HCEC 1CT (cell line): ENCODE measurements at places on chromosomes 2 and 18.

DNA sequence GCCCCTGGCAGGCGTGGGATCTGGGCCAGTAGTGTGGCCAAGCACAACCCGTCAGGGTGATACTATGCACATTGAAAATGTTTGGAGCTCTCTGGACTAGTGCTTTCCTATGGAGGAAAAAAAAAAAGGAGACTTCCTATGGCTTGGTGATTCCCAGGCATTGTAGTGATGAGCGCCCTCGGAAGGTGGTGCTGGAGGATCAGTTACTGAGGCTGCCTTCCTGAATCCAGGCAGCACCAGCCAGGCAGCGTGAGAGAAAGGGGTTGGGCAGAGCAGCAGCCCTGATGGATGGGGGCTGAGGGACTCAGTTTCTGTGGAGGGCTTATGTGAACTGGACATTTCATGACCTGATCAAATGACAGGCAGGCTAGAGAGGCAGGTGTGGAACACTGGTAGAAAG lies 70.9 kb downstream of the CHRNA1 start:
- DNase-seq = no peak

DNA sequence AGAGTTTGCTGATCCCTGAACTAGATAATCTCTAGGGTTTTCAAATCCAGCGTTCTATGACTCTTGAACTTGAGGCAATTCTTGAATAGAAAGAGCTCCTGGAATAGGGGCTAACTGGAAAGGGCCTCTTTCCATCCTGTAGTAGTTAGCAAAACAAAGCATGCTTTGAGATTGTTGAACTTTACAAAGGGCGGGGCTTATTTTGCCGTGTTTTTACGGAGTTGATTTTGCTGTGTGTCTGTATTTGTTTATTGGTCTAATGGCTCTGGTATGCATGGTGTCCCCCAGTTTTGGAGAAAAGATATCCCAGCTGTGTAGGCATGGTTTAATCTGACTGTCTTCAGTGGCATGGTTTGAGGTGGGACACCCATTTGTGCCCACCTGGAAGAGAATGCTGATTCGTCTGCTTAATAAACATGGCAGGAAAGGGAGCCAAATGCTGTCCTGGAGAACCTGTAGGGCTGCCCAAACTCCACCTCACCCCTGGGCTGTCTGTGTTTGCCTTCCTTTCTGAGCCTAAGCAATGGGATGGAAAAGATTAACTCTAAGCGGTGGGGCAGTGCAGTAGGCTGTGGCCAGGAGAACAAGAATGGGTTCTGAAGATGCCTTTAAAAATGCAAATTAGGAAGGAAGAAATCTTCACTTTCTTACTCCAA lies 74.1 kb upstream of the FOSL2 start:
- no peak for DNase-seq

- no peak for DNase-seq
These were observed 165.8 kb upstream of the DCC start for GRCh38 chr18:52174220-52174619.

- DNase-seq = no peak
These were observed 55.5 kb downstream of the PRKCE start for GRCh38 chr2:45707006-45707405.

- no peak for DNase-seq
These were observed 214.8 kb downstream of the MC4R start for GRCh38 chr18:60157810-60158209.

DNA sequence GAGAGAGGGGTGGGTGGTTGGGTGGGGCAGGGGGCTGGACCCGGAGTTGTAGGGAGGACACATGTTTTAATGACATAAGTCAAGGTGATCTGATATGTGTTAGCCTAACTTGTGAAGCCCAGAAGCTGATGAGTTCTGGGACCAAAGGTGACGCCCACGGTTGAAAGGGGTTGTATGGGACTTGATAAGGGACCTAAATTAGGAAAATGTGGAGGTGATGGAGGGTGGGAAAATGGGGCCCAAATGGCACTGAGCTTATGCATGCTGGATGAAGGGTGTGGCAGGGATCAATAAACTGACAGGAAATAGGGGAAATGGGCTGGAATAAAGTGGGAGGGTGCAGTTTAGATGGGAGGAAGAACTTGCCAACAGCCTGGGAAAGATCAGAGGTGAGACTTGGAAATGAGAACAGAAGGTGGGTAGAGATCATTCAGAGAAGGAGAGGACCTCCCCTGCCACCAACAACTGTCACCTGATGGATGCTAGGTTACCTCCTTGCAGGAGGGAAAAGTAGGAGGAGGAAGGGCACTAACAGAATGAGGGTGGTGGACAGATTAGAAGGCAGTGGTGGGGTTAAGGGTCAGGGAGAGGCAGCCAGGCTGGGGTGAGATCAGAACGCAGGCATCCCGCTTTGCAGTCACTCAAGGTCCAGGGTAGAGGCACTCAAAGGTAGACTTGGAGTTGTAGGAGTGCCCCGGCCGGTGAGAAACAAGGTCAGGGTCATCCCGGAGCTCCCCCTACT lies 15.3 kb downstream of the WNT10A start:
- DNase-seq = no peak

GRCh38 chr2:47607005-47607679 lies 175.8 kb upstream of the MSH6 start:
- no peak for DNase-seq

GRCh38 chr2:10774394-10774793 lies 38.2 kb downstream of the PDIA6 start:
- no peak for DNase-seq

DNA sequence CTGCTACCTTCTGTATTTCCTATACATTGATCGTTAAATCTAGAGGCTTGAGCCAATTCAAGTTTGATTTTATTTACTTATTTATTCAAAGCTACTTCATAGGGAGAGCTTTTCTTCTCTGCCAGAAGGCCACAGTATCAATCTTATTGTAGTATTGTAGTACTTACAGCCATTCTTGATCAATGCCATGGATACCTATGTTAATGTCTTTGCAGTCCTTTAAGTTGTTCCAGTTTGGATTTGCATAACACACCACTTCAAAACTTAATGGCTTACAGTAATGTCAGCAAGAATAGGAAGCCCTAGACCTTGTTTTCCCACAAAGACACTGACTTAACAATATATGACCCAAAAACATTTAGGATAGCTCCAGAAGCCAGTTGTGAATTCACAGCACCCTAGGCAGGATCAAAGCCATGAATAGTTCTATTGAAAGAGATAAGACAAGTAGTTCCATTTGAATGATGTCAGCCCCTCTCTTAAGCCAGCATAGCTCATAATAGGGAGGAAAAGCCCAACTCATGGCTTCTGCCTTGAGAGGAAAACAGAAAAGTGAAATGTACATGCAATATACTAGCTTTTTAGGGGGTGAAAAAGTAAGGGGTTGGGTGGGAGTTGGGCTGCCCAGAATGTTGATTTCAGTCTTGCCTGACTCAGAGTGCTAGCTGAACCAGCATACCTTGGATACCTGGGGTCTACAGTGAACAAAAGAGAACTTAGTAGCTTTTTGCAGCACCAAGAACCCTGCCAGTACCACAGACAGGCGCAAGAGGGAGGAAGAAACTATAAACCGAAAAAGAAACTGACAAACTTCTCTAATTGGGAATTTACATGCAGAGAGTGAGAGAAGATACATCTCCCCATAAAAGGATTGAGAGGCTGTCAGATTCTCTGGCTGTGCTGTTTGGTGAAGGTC lies 101.4 kb downstream of the CAMKMT start:
- DNase-seq = no peak

DNA sequence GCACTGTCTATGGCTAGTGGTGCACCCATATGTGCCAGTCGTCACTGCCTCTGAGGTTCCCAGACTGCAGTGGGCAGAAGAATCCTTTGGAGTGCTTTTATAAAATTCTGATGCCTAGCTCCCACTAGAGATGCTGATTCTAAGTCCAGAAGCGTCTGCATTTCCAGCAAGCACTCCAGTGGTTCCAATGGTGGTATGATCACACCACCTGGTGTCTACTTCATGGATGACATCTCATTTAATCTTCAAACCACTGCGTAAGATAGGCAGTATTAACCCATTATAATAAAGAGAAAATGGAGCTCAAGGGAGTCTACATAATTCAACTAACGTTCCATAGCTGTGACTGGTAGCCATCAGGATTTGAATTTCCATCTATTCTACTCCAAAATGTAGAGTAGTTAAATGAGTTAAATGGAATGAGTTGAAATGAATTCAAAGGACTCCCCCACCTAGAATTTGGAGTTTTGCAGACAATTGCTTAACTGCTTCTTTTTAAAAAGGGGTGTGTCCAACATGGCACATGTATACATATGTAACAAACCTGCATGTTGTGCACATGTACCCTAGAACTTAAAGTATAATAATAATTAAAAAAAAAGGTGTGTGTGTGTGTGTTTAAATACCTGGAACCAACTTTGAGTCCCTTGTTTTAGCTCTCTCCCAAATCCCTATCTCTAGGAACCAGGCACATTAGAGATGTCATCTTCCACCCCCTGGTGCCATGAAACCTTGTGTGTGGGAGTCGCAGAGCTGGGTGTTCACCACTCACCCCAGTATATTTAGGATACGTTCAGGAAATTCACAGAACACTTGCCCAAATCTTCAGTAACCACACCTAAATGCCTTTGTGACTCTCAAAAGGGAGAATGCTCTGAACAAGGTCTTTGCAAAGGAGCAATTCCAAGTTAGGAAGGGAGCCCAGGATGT lies 14.1 kb downstream of the LAMA3 start:
- DNase-seq = peak; percentile 73
